ENCODE measurements at places on chromosomes 3 and 15.

DNA sequence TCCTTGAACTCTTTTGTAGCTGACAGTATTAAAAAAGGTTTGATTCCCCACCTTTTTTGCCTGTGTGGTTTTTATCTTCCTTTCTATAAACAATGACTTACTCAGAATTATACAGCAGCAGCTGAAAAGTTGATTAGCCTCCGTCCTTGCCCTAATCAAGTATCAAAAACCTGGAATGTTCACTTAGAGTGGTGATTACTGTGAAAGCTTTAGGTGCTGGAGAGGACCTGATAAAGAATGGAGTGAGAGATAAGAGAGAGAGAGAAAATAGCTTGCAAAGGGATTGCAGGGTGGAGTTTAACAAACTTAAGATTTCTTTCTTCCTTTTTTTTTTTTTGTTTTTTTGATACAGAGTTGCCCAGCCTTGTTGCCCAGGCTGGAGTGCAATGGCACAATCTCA, 6.7 kb downstream of the CGNL1 start:
- DNase-seq: no peak

DNA sequence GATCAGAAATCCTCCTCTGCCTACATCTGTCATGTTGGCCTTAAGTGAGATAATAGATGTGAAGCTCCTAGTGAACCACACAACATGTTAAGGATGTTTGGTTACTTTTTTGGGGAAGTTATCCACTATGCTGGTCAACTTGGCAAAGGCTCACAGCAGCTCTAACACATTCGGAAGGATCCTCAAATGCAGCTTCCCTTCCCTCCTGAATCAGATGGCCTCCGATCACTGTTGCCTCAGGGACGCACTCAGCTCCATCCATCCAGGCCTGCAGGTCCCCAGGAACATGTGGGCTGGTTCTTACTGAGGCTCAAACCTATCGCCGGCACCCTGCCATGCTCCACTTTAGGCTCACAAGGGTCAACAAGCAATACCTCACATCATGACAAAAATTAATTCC, 67.9 kb downstream of the CORO2B start:
- no peak for DNase-seq

GRCh38 chr3:23159929-23160328, 43.2 kb upstream of the UBE2E2 start:
- no peak for DNase-seq

GRCh38 chr3:143590660-143591059, 257.6 kb downstream of the SLC9A9 start:
- no peak for DNase-seq

GRCh38 chr15:74889390-74889882, 406 bp upstream of the MPI start:
- DNase-seq: no peak

- no peak for DNase-seq
These were observed 28.6 kb upstream of the TGFBR2 start for GRCh38 chr3:30577788-30578187.
